ENCODE measurements at places on chromosomes 2 and 18.

DNA sequence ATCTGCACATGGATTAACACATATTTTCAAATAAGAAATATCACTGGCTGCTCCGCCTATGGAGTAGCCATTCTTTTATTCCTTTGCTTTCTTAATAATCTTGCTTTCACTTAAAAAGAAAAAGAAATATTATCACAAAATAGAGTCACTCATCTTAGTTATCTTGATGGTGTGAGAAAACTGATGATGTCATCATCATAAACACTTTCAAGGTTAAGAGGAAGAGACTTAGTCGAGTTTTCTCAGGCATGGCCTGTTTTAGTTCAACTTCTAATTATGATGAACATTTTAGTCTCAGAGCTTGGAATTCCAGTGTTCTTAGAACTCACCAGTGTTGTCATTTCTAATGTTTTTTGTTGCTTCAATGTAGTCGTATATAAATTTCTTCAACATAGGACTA is 506.1 kb downstream of the PTPRM start:
- no peak for DNase-seq

- DNase-seq: no peak
Measured at GRCh38 chr2:64623242-64623850, 30.4 kb downstream of the SERTAD2 start.

- DNase-seq: no peak
Measured at GRCh38 chr2:231190531-231191197, 7.8 kb upstream of the ARMC9 start.

GRCh38 chr2:219457784-219458369 is 23.2 kb downstream of the SPEG start:
- no peak for DNase-seq

- no peak for DNase-seq
Measured at GRCh38 chr2:37232131-37232933, 874 bp downstream of the NDUFAF7 start.

DNA sequence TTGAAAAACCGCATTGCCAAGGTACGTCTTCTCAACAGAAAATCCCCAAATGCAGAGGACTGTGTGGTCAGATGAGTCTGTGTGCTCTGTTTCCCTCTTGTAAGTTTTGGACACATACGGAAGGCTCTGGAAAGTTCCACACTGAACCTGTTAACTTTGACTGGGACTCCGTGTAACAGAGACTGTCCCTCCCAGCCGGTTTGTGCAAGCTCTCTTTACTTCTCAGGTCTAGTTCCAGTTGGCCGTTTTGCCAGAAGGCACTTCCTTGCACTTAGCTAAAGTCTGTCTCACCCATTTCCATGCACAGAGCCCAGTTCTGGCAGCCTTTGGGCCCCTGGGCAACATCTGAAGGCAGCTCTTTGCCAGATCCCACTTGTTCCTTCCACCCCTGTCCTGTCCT is 22.0 kb downstream of the EFHD1 start:
- no peak for DNase-seq

DNA sequence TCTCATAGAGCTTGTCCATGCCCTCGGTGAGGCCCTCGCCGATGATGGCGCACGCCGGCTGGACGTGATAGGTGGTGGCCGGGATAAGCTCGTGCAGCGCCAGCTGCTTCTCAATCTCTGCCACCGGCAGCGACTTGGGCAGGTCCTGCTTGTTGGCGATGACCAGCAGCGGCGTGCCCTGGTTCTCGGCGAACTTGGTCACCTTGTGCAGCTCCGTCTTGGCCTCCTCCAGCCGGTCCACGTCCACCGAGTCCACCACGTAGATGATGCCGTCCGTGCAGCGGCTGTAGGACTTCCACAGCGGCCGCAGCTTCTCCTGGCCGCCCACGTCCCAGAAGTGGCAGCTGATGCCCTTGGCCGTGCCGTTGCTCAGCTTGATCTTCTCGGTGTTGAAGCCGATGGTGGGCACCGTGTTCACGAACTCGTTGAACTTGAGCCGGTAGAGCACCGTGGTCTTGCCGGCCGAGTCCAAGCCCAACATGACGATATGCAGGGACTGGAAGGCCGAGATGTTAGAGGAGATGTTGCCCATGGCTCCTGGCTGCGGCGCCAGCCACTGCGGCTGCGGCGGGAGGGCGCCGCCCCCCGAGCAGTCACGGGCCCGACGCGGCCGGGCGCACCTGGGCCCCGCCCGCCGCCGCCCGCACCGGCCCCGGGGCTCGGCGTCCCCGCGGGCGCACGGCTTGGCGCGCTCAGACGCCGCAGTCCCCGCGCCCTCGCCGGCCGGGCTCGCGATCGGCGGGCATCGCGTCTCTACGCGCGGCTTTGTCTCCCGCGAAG is 636 bp downstream of the ARL4C start:
- no peak for DNase-seq

Measured in stimulated activated CD8-positive, alpha-beta memory T cell treated with anti-CD3 and anti-CD28 coated beads, Interleukin-4, amount 100 ng/mL, for 4 hours (primary cell).